ENCODE measurements at places on chromosomes 6 and 20. TPM values are rescaled to one million over a fixed set of nuclear protein-coding genes. Genes with fewer than 3 reads are reported as not detected.

DNA sequence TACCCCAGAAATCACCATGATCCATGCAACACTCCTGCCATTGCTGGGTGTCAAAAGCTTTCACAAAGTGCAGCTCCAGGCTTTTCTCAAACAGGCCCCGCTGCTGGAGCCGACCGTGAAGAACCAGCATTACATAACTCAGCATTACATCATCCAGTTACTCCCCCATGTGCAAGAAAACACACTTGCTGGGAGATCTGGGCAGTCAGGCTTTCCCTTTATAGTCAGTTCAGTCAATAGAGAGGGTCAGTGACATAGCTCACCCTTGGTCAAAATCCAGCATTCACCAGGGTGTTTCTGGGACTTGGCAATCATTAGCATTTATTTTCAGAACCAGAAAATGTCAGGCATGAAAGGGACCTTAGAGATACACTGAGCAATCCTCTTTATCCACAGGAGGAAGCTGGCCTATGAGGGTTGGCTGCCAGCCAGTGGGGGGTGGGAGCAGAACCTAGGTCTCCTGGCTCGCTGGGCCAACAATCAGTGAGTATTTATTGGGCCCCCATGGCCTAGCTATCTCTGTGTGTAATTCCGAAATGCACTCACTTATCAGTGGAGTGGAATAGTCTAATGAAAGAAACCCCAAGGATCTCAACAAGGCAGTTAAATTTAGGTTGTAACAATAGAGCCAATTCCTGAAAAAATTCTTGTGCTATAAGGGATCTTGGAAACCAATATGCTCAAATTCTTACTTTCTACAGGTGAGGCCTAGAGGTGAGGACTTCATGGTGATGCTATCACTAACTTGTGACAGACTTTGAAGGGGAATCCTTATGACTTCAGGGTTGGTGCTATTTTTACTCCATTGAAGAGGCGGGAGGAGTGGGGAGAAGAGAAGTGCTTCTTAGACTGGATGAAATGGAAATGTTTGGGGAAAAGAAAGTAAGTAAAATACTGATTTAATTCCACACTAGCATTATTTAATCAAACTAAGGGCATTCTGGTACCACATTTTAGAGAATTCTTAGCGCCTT lies 54.6 kb downstream of the LYRM4 start:
- no peak overlapping the region for H3K4me3 ChIP-seq
- DNase-seq, result peak; percentile 13
- no peak overlapping the region for H3K27ac ChIP-seq
- H3K36me3 ChIP-seq, result no peaks in the 10 kb centered on the region
- H3K27me3 ChIP-seq, result no peaks in the 10 kb centered on the region

GRCh38 chr6:139528471-139528870 lies 154.0 kb upstream of the CITED2 start:
- peaks cover 3% of the 10 kb centered on the region for H3K4me1 ChIP-seq
- DNase-seq, result no peak
- H3K27me3 ChIP-seq, result no peaks in the 10 kb centered on the region
- no peaks in the 10 kb centered on the region for H3K36me3 ChIP-seq
- no peak overlapping the region for H3K4me3 ChIP-seq
- H3K27ac ChIP-seq, result no peak overlapping the region

DNA sequence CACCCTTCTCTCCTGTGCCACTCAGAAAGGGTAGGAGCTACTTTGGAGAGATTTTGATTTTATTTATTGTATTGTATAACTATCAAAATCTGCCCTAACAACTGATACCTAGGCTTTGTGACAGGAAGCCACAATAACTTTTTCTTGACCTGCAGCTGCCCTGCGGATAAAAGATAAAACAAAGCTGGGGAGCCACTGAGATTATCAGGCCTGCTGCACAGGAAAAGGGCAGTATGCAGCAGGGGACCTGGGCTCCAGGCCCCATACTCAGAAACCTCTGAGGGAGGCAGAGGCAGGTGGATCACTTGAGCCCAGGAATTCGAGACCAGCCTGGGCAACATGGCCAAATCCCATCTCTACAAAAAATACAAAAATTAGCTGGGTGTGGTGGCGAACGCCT lies 980 bp upstream of the SNX21 start:
- H3K4me3 ChIP-seq, result no peak overlapping the region
- no peaks in the 10 kb centered on the region for H3K36me3 ChIP-seq
- no peak for DNase-seq

DNA sequence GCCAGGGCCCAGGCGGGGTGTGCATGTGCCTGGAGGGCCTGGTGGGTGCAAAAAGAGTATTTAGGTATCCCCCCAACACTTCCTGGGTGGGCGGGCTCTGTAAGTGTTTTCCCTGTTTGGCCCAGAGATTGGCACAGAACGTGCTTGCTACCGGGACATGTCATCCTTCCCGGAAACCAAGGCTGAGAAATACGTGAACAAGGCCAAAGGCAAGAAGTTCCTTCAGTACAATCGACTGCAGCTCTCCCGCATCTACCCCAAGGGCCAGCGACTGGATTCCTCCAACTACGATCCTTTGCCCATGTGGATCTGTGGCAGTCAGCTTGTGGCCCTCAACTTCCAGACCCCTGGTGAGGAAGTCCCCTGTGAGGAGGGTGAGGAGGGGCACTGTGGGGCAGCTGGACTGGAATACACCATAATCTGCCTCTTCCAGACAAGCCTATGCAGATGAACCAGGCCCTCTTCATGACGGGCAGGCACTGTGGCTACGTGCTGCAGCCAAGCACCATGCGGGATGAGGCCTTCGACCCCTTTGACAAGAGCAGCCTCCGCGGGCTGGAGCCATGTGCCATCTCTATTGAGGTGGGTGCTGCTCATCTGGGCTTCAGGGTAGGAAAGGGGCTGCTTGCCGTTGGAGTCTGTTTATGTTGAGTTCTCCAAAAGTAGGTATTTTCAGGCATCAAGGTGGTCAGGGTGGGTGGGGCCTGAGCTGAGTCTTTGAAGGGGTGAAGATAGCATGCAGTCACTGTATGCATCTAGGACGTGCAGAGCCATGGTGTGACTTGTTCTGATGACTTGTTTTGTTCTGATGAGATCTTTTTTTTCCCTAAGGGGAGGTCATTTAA lies 35.2 kb downstream of the PLCG1 start:
- H3K4me1 ChIP-seq, result peaks cover 6% of the 10 kb centered on the region
- H3K36me3 ChIP-seq, result peaks cover 91% of the 10 kb centered on the region
- no peak overlapping the region for H3K27ac ChIP-seq

Gene HCRTR2
- total RNA-seq, result 0.04 TPM

Gene PAX1
- total RNA-seq, result not detected

- H3K36me3 ChIP-seq, result no peaks in the 10 kb centered on the region
- no peak overlapping the region for H3K27ac ChIP-seq
- no peak overlapping the region for H3K4me3 ChIP-seq
- H3K4me1 ChIP-seq, result no peaks in the 10 kb centered on the region
- DNase-seq, result no peak
- H3K27me3 ChIP-seq, result no peaks in the 10 kb centered on the region
Measured at GRCh38 chr6:149140137-149140909, 177.2 kb upstream of the TAB2 start.

DNA sequence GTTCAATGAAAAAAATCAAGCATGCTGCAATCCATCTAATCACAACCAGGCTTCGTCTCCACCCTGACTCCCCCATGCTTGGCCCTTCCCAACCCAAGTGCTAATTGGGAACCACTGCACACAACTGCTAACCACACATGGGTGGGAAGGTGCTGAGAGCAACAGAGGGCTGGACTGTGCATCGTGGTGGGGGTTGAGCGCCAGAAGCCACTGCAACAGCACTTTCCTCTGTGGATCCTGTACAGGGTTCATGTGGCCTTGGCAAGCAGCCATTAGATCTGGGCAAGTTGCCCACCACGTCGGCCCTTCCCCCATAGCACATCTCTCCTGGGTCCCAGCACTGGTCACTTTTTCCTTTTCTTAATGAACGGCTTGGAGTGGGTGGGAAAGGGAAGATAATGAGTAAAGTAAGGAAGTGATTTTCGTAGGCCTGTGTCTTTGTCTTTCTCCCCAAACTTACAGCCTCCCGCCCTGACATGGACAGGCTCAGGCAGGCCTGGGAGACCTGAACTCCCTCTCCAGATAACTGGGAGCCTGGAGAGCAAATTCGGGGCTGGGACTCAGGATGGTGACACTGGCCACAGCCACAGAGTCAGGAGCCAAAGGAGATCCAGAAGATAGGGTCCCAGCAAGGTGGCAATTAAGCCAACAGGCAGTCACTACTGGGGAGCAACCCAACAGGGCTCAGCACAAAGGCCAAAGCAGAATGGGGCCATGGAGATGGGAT lies 34.4 kb upstream of the MRPS10 start:
- H3K4me3 ChIP-seq, result no peak overlapping the region
- peaks cover 6% of the 10 kb centered on the region for H3K4me1 ChIP-seq
- DNase-seq, result peak; percentile 66
- no peaks in the 10 kb centered on the region for H3K27me3 ChIP-seq
- no peak overlapping the region for H3K27ac ChIP-seq

DNA sequence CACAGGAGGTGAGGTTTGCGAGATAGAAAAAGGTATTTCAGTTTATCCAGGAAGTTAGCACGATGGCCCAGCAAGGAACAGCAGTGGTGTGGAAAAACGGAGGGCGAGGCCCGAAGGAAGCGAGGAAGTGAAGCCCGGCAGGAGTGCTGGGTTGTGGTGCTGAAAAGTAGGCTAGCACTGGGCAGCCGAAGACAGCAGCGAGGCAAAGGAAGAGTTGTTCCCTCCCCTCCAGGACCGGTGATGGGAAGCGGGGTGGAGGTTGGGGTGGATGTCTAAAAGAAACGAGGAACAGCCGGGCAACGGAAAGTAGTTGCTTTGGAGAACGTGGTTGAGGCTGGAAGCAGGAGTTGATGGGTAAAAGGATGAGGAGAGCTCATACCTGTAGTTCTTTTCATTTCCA lies 1.4 kb downstream of the METTL24 start:
- H3K36me3 ChIP-seq, result no peaks in the 10 kb centered on the region
- no peaks in the 10 kb centered on the region for H3K4me1 ChIP-seq
- no peak for DNase-seq
- H3K4me3 ChIP-seq, result no peak overlapping the region

GRCh38 chr6:124970243-124970642 lies 8.0 kb downstream of the RNF217 start:
- peaks cover 24% of the 10 kb centered on the region for H3K4me1 ChIP-seq
- H3K27me3 ChIP-seq, result no peaks in the 10 kb centered on the region
- H3K27ac ChIP-seq, result no peak overlapping the region
- DNase-seq, result no peak
- H3K4me3 ChIP-seq, result no peak overlapping the region

- no peak overlapping the region for H3K4me3 ChIP-seq
- H3K4me1 ChIP-seq, result peaks cover 5% of the 10 kb centered on the region
- no peaks in the 10 kb centered on the region for H3K36me3 ChIP-seq
- no peak overlapping the region for H3K27ac ChIP-seq
- DNase-seq, result no peak
Measured at GRCh38 chr6:100617633-100618350, 153.1 kb upstream of the SIM1 start.

Gene DTNBP1
- total RNA-seq, result 5.4 TPM

- no peaks in the 10 kb centered on the region for H3K36me3 ChIP-seq
- no peak for DNase-seq
- H3K27ac ChIP-seq, result no peak overlapping the region
- no peaks in the 10 kb centered on the region for H3K27me3 ChIP-seq
Measured at GRCh38 chr6:160190081-160190480, 68.5 kb downstream of the SLC22A1 start.

GRCh38 chr20:62875419-62876361 lies 14.1 kb upstream of the TCFL5 start:
- no peaks in the 10 kb centered on the region for H3K27me3 ChIP-seq
- H3K36me3 ChIP-seq, result no peaks in the 10 kb centered on the region
- DNase-seq, result peak; percentile 96
- peaks cover 8% of the 10 kb centered on the region for H3K4me1 ChIP-seq
- peak overlapping the region; percentile 13 for H3K27ac ChIP-seq

Gene GHRH
- not detected for total RNA-seq

GRCh38 chr20:11796026-11796425 lies 121.7 kb upstream of the BTBD3 start:
- no peak overlapping the region for H3K4me3 ChIP-seq
- peaks cover 4% of the 10 kb centered on the region for H3K27me3 ChIP-seq
- no peaks in the 10 kb centered on the region for H3K4me1 ChIP-seq

DNA sequence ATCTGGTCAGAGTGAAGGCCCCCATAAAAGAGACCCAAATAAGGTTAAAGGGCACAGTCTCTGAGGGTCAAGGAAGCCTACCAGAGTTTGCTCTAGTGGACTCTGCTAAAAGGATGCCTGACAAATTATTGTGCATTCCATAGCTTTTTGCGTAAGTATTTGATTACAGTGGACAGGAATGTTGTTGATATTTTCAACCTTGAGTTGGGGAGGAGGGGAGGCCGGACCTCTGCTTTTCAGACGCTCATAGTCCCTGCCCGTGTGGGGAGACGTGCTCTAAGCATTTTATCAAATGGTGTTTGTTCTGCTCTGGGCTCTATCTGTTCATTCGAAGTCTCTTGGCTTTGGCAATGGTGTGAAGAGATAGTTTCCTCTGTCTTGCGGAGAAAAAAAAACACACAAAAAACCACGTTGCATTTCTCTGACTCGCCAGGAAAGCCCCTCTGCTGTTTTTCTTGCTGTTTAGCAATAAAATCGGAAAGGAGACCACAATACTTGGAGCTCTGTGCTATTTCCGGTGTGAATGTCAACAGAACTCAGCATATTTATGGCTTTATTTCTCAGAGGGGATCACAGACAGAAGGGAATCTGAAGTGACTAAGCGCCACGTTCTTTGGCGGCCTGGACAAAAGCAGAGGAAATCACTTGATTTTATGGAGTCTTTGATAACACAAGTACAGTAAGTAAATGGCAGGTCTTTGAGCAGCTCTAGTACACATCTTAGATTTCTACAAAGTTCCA lies 159.8 kb downstream of the ZFP64 start:
- no peak overlapping the region for H3K27ac ChIP-seq
- H3K36me3 ChIP-seq, result no peaks in the 10 kb centered on the region
- H3K4me1 ChIP-seq, result peaks cover 3% of the 10 kb centered on the region

Gene NRSN1
- not detected for total RNA-seq

- H3K27me3 ChIP-seq, result no peaks in the 10 kb centered on the region
- H3K4me3 ChIP-seq, result no peak overlapping the region
- no peak overlapping the region for H3K27ac ChIP-seq
- no peaks in the 10 kb centered on the region for H3K36me3 ChIP-seq
- no peak for DNase-seq
- no peaks in the 10 kb centered on the region for H3K4me1 ChIP-seq
Measured at GRCh38 chr6:110421749-110422443, 6.5 kb upstream of the DDO start.

GRCh38 chr6:165514621-165515020 lies 148.4 kb downstream of the PDE10A start:
- no peak overlapping the region for H3K4me3 ChIP-seq
- no peak for DNase-seq
- no peaks in the 10 kb centered on the region for H3K36me3 ChIP-seq

Gene FAXC
- total RNA-seq, result 7.4 TPM

DNA sequence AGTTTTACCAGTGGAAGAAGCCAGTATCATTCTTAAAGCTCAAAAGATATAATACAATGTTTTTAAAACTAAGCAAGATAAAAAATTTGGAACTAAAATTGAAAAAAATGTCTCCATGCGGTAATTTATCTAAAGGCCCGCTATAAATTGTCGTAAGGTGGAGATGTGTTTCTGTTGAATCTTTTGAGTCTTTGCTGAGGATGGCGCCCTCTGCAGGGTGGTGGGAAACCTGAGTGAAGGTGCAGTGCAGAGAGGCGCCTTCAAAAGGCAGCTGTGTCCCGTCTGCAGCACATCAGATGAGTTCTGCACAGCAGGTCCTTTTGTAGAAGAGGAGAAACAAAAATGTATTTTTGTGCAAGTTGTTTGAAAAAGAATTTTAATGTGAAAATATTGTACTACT lies 29.4 kb upstream of the KIF25 start:
- no peak overlapping the region for H3K27ac ChIP-seq
- no peaks in the 10 kb centered on the region for H3K4me1 ChIP-seq
- H3K36me3 ChIP-seq, result peaks cover 5% of the 10 kb centered on the region
- no peak overlapping the region for H3K4me3 ChIP-seq
- DNase-seq, result peak; percentile 60

- H3K27ac ChIP-seq, result no peak overlapping the region
- H3K4me1 ChIP-seq, result peaks cover 4% of the 10 kb centered on the region
- DNase-seq, result peak; percentile 23
- H3K36me3 ChIP-seq, result no peaks in the 10 kb centered on the region
- H3K4me3 ChIP-seq, result no peak overlapping the region
Measured at GRCh38 chr6:142478117-142478516, 176.3 kb downstream of the ADGRG6 start.
